ENCODE measurements at places on chromosomes 1 and 21. TPM values are rescaled to one million over a fixed set of nuclear protein-coding genes. Genes with fewer than 3 reads are reported as not detected.

Gene SLAMF8
- 0.06 TPM for total RNA-seq

Gene DNAI4
- 0.39 TPM for total RNA-seq

Gene DNAJB4
- 38.3 TPM for total RNA-seq

Gene SPRR1B
- not detected for total RNA-seq

Gene ILDR2
- total RNA-seq, result 0.03 TPM

Gene PDZK1
- total RNA-seq, result 1.2 TPM

Gene GBP5
- 0.05 TPM for total RNA-seq

Gene SELL
- total RNA-seq, result 0.15 TPM

Gene RERE
- 22.8 TPM for total RNA-seq

Gene LRRC71
- total RNA-seq, result not detected

Gene NBPF6
- not detected for total RNA-seq

Gene AGL
- 3.6 TPM for total RNA-seq

Gene SPATA21
- total RNA-seq, result 0.05 TPM

Gene CFHR1
- not detected for total RNA-seq

Gene DCLRE1B
- total RNA-seq, result 8.1 TPM

Gene ACTL8
- total RNA-seq, result 1.4 TPM

Gene CBS
- total RNA-seq, result 10.1 TPM

Gene GPR137B
- total RNA-seq, result 19.3 TPM

Measured in A549 treated with GW870086 at 1 μM for 4 hours (cell line).